ENCODE measurements at places on chromosomes 12 and 14. TPM values are rescaled to one million over a fixed set of nuclear protein-coding genes. Genes with fewer than 3 reads are reported as not detected.

Gene METAP2
- 80.8 TPM for total RNA-seq

Gene ZC2HC1C
- total RNA-seq = 0.98 TPM

Gene KRT71
- total RNA-seq = not detected

Gene KRT83
- not detected for total RNA-seq

Gene ACSM4
- not detected for total RNA-seq

Gene SYT1
- 1.4 TPM for total RNA-seq

Gene FAM181A
- not detected for total RNA-seq

Gene CBLN3
- total RNA-seq = 1.4 TPM

Gene LTBP2
- total RNA-seq = 40.1 TPM

Gene COX8C
- not detected for total RNA-seq

Gene HRK
- under 0.01 TPM for total RNA-seq

Data from subcutaneous preadipocyte (primary cell).